Stimulated activated CD4-positive, alpha-beta T cell treated with anti-CD3 and anti-CD28 coated beads, Interleukin-1b, Interleukin-23, amount 100 ng/mL, for 1 hour (primary cell): ENCODE measurements at places on chromosomes 11 and 22.

DNA sequence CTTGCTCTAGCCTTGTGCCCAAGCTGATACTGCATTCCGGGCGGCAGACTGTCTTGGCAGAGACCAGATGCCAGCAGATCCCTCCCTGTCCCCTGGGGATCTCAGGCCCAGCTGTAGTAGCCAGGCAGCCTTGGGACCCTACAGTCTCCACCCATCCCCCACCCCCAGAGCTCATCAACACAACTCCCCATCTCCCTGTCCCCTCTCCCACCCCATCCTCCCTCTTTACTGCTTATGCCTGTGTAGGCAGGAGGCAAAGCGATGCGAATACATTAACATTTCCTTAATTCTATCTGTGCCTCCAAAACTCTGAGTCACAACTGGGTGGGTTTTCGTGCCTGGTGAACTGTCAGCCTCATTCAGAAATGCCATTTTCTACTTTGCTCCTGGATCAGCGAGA is 547.6 kb downstream of the BUD13 start:
- no peak for DNase-seq

- no peak for DNase-seq
Measured at GRCh38 chr22:45262931-45263462, 21.8 kb upstream of the UPK3A start.

DNA sequence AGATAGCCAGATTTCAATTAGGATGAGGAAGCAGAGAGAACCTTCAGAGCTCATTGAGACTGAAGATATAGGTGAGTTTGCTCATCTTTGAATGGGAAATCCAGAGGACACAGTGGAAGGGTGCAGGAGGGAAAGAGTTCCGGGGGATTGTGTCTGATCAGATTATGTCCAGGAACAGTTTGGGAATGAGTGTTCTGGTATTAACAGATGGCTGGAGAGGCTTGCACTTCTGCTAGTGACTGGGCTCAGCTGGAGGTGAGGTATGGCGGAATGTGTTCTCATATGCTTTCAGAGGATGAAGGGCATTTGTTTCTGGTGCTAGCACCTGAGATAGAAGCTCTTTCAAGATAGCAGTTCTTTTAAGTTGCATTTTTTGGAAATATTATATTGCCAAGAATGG is 27.6 kb downstream of the ALKBH3 start:
- DNase-seq = no peak

- DNase-seq = no peak
Measured at GRCh38 chr11:704781-705645, 1.0 kb upstream of the EPS8L2 start.

GRCh38 chr22:27650572-27650971 is 151.0 kb downstream of the MN1 start:
- DNase-seq = no peak

- no peak for DNase-seq
Measured at GRCh38 chr22:28021998-28022660, 103.1 kb upstream of the PITPNB start.

DNA sequence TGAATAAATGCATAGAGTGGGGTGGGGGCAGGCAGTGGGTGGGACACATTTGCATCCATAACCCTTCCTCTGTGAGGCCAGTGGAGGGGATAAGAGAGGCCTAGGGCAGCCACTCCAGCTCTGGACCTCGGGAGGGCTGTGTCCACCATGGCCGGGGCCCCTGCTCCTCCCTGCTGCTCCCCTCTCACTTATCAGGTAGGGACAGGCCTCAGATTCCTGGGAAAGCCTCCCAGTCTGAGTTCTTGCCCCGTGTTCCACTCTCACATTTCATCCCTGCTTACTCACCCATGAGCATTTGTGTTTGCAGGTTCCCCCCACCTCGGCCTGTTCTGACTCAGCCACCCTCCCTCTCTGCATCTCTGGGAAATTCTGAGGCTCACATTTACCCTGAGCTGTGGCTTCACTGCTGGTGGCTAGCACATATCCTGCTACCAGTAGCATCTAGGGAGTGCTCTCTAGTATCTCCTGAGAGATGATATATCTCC is 128.7 kb upstream of the TOP3B start:
- DNase-seq = no peak

GRCh38 chr22:39908737-39909136 is 7.9 kb downstream of the GRAP2 start:
- DNase-seq = no peak

DNA sequence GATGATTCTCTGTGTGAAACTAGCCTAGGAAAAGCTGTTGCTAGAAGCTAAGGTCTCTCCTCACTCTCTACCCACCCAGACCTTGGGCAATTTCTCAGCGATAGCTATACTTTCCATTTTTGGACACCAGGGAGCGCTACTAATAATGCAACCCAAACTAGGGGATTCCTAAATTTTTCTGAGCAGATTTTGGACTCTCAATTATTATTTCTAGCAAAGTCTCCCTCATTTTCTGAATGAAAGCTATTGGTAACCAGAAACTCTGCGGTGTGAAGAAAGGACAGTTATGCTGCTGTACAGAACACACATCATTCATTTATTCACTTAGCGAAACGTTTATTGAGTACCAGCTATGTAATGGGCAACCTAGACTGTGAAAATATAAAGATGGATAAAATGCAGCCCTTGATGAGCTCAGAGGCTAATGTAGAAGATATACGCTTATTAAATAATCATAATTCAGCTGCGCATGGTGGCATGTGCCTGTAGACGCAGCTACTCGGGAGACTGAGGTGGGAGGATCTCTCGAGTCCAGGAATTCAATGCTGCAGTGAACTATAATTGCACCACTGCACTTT is 6.1 kb upstream of the STIM1 start:
- no peak for DNase-seq

DNA sequence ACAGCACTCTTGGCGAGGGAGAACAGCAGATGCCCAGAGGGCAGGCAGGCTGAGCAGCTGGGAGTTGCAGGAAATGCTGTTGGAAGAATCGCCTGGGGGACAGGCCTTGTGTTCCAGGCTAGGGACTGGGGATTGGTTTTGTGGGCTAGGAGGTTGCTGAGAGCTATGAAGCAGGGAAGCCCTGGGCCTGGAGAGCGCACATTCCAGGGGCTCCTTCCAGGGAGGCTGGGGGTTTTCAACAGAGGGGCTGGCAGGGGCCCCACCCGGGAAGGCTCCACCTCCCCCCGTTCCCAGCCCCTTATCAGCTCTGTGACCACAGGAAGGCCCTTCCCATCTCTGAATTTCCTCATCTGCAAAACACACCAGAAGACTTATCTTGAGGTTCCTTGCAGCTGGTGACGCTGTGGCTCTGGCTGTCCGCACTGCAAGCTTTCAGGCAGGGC is 21.7 kb downstream of the WNT11 start:
- no peak for DNase-seq

DNA sequence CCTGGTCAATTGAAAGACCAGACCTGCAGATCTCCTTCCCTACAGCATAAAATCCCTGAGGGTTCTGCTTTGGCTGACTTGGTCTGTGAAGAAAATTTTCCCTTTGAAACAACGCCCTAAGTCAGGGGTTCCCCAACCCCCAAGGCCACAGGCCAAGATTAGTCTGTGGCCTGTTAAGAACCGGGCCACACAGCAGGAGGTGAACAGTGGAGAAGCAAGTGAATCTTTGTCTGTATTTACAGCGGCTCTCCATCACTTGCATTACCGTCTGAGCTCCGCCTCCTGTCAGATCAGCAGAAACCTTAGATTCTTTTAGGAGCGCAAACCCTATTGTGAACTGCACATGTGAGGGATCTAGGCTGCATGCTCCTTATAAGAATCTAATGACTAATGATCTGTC is 38.2 kb downstream of the CCDC83 start:
- DNase-seq = no peak

- DNase-seq = no peak
Measured at GRCh38 chr11:111665777-111666176, 63.5 kb downstream of the SIK2 start.

GRCh38 chr11:72781313-72782080 is 12.3 kb downstream of the STARD10 start:
- DNase-seq = peak; percentile 29

DNA sequence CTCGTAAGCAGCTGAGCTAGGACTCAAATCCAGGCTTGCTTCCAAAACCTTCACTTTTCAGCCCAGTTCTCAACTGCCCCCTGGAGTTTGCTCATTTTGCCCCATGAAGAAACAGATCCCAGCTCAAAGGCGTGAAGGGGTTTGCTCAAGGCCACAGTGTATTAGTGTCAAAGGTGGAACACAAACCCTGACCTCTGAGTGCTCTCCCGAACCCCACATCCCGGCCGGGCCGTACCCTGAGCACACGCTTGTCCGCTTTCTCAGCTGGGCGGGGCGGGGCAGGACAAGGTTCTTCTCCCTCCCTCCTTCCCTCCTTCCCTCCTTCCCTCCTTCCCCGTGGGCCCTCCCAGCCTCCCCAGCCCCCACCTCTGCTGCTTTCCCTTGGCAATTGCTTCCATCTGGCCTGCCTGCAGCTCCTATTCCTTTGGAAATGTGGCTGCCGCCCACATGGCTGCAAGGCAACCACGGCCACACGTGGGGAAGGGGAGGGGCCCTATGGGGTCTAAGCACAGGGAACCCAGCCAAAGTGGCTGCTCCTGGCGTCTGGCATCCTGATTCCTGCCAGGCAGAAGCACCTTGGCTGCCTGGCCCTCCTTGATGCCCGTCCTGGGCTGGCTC is 4.1 kb downstream of the ST3GAL4 start:
- no peak for DNase-seq

GRCh38 chr11:76630600-76631281 is 39.8 kb downstream of the LRRC32 start:
- DNase-seq = no peak

- no peak for DNase-seq
Measured at GRCh38 chr22:27416511-27417420, 384.8 kb downstream of the MN1 start.
